ENCODE measurements at places on chromosomes 1 and 21. TPM values are rescaled to one million over a fixed set of nuclear protein-coding genes. Genes with fewer than 3 reads are reported as not detected.

Gene CD247
- 261 TPM for total RNA-seq

Gene KCNE1
- 0.27 TPM for total RNA-seq

Gene CD58
- total RNA-seq, result 29.2 TPM

Gene DAB1
- 1.2 TPM for total RNA-seq

Gene C8B
- not detected for total RNA-seq

Gene COL8A2
- not detected for total RNA-seq

Gene MARK1
- not detected for total RNA-seq

Gene CYP2J2
- 2.9 TPM for total RNA-seq

Gene RNF19B
- 18.4 TPM for total RNA-seq

Gene NME7
- 16.9 TPM for total RNA-seq

Gene MYCL
- total RNA-seq, result not detected

Gene CLCA1
- total RNA-seq, result not detected

Gene FNDC5
- total RNA-seq, result not detected

Gene NECTIN4
- total RNA-seq, result not detected

DNA sequence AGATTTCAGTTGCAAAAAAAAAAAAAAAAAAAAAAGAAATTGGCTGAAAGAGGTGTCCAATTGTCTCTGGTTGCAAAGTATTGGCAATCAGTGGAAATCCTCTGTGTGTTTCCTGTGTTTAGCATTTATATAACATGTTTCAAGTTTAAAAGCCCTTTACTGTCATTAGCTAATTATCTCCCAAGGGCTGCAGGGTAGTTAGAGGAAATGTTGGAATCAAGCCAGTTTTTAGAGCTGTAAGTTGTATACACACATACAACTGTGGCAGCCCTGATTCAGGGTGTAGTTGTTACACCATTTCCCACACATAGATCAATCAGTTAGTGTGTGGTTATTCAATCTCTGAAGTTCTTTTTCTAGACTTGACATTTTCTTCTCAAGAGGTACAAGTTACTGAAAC is 8.9 kb upstream of the ZNF326 start:
- no peak for DNase-seq

- no peak for DNase-seq
Measured at GRCh38 chr1:57204942-57205787, 218.7 kb downstream of the DAB1 start.

- no peak for DNase-seq
Measured at GRCh38 chr1:89894210-89895201, 73.7 kb downstream of the LRRC8D start.

DNA sequence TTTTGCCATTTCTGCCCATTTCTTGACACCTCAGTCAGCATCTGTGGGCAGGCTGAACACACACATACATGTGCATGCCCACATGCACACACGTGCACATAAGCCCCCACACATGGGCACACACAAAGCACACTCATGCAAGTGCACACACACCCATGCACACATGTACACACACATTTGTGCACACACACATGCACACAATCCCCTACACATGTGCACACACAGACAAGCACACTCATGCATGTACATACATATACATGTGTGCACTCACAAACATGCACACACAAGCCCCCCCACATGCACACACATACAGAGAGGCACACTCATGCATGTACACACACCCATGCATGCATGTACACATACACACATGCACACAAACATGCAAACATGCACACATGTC is 83.5 kb upstream of the ACTRT2 start:
- no peak for DNase-seq

DNA sequence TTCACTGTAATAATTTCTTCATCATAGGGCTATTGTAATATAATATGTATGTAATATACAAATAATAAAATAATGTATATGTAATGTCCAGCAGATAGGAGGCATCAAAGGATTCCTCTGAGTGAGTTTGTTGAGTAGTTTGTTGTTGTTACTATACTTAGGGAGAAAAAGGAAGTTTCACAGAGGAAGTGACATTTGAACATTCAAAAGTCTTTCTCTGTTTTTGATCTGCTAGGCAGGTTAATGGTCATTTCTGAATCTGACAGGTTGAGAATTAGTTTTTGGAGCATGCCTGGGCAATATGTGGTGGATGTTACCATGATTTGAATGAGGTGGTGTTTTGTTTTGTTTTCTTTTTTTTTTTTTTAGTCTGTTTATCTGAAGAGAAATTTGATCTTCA is 102.1 kb downstream of the NRDC start:
- DNase-seq, result no peak

- no peak for DNase-seq
Measured at GRCh38 chr1:18536915-18537314, 56.2 kb downstream of the KLHDC7A start.

GRCh38 chr1:38489844-38490270 is 369.7 kb downstream of the RRAGC start:
- peak; percentile 29 for DNase-seq

GRCh38 chr1:50271337-50271736 is 151.9 kb downstream of the DMRTA2 start:
- DNase-seq, result no peak

- DNase-seq, result no peak
Measured at GRCh38 chr21:44431300-44431699, 24.0 kb upstream of the LRRC3 start.

- DNase-seq, result no peak
Measured at GRCh38 chr1:53198241-53198651, 1.6 kb downstream of the CPT2 start.

GRCh38 chr1:5839161-5839880 is 152.9 kb downstream of the NPHP4 start:
- no peak for DNase-seq

- DNase-seq, result no peak
Measured at GRCh38 chr21:43992121-43992520, 20.0 kb upstream of the TRAPPC10 start.

GRCh38 chr21:45294509-45295291 is 7.0 kb upstream of the POFUT2 start:
- no peak for DNase-seq

DNA sequence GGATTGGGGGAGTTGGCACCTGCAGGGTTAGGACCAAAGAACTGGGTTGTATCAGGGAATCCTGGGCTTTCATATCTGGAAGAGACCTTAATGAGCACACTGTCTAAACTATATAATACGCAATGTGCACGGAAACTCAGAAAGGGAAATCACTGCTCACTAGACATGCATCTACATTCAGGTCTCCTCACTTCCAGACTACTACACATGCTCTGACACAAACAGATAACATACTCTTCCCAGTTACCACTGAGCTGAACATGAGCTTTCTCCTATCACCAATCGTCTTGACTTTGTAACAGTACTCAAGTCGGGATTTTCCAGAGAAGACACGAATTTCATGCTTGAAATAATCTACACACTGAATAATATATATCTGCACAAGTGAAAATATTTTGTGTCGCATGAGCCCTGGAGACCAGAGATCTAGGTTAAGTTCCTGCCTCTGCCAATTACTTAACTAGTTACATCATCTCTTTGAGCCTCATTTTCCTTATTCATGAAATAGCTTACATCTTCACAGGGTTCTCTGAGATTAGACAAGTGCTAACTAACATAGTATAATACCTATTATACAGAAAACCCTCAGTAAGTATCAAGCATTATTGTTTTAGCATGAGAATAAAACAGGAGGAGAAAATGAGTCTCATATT is 101.1 kb downstream of the JAK1 start:
- DNase-seq, result no peak

DNA sequence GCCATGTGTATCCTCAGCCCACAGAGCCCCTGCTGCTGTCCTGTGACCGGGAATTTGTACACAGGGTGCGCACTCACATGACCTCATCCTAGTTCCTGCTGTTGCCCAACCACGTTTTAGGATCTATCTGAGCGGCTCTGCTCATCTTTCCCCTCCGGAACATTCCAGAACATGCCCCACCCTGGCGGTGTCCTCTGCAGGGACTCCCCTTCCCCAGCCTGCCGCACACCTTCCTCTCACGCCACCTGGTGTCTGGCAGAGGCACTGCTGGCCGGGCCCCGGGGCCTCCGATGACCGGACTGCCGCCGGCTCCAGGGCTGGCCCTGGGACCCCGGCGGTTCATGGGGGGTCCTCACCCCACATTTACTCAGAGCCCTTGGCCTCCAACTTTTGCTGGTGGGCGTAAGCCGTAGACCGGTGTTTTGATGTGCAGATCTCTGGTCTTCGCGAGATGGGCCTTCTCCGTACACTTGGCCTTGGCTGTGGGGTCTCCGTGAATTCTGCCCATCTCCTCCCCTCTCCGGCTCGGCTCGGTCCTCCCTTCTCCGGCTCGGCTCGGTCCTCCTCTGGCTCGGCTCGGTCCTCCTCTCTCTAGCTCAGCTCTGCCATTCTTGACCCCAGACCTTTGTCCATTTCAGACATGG is 29.5 kb downstream of the ARHGEF16 start:
- DNase-seq, result peak; percentile 50

- peak; percentile 79 for DNase-seq
Measured at GRCh38 chr1:209860293-209860881, 32.6 kb downstream of the UTP25 start.

DNA sequence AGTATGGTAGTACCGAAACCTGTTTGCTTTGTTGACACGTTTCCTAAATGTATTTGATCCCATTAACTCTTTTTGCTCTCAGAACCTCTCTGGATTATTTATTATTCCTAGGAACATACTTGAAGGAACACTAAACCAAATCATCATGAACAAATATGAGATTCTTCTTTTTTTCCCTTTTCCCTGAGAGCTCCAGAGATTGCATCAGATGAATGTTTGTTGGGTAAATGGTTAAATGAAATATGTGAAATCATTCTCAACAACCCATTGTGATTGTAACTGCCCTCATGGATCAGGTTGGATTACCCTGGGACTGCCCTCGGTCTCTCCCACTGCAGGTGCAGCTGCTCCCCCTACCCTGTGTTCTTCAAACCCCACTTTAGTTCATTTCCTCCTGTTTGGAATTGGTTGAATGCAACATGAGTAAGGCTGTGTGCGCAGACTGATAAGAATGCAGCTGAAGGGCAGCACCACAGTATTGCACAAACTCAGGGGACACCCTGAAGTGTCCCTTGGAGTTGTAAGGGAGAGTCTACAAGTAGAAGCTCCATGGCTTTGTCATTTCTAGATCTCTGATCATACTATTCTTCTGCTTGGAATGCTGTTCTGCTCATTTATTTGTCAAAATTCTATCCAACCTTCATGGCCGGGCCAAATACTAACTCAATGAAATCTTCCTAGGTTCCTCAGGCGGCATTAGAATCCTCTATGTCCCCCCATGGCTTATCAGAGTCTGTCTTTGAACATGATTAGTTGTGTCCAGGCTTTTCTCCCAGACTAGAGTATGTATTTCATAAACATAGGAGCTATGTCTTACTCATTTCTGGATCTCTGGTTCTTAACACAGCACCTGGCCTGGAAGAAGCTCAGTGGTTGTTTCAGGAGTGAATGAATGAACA is 47.1 kb upstream of the NEK2 start:
- DNase-seq, result no peak

GRCh38 chr1:226646026-226646869 is 92.8 kb downstream of the ITPKB start:
- DNase-seq, result no peak

DNA sequence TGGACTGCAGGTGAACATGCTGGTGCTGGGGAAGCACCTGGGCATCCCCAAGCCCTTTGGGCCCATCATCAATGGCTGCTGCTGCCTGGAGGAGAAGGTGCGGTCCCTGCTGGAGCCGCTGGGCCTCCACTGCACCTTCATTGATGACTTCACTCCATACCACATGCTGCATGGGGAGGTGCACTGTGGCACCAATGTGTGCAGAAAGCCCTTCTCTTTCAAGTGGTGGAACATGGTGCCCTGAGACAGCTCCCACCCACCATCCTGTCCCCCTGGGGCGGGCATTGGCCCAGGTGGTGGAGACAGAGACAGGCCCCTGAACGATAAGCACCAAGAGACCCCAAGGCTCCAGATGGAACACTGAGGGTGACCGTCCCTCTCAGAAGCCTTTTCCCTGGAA is 25.2 kb upstream of the PADI4 start:
- no peak for DNase-seq

DNA sequence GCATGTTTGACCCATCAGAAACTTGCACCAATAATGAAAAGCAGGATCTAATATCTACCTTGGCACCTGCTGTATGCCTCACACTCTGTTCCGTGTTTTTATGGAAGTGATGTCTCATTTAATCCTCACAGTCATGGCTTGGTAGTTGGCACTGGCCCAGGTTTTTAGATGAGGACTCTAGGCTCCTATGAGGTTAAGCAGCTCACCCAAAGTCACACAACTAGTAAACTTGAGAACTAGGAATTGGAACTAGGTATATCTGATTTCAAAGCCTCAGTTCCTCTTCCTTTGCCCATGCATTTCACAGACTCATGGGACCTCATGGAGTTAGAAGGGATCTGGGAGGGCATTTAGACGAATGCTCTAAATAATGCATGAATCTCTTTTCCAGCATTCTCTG is 21.3 kb upstream of the TARBP1 start:
- no peak for DNase-seq

DNA sequence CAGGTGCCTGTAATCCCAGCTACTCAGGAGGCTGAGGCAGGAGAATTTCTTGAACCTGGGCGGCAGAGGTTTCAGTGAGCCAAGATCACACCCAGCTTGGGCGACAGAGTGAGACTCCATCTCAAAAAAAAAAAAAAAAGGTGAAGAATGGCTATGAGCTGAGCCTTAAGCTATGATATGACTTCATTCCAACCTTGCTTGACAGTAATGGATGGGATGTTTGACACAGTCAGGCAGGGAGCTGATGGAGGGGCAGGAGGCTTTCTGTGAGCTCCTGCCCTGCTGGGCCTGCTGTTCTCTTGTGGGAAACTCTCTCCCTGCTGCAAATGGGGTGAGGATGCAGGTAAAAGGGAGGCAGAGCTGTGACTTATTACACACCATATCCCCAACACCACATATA is 27.6 kb downstream of the NCF2 start:
- no peak for DNase-seq

DNA sequence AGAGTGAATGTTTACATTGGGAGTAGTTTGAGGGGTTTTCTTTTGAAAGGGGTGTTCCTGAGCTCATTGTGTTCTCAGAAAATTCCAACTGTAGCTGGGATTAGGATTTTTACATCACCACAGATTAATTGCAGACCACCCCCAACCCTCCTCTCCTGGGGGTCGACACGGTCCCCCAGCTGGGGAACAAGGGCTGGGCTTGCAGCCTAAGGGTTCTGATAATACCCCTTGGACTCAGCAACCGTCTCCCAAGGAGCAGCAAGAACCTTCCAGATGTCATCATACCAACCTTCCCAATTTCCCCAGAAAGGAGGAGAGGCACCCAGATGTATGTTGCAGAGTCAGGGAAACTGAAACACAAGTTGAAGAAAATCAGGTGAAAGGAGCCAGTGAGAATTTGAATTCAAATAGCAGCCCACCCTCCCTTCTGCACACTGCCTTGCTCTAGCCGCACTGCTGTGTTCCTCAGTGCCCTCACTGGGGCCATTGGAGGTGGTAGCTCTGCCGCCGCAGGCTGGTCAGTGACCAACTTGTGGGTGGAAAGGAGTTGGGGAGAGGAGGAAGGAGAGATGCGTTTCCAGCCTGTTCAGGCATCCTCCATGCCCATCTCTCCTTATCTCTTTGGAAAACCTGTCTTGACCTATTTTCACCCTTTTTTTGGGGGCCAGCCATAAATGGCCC is 14.7 kb upstream of the IGFN1 start:
- DNase-seq, result no peak

GRCh38 chr1:247680171-247680570 is 632 bp upstream of the OR13G1 start:
- DNase-seq, result no peak

- no peak for DNase-seq
Measured at GRCh38 chr1:27577504-27578188, 26.3 kb downstream of the AHDC1 start.
